ENCODE measurements at places on chromosomes 3 and 15.
A peak's percentile ranks its signal among the peaks of the same experiment; 100 is the strongest.

DNA sequence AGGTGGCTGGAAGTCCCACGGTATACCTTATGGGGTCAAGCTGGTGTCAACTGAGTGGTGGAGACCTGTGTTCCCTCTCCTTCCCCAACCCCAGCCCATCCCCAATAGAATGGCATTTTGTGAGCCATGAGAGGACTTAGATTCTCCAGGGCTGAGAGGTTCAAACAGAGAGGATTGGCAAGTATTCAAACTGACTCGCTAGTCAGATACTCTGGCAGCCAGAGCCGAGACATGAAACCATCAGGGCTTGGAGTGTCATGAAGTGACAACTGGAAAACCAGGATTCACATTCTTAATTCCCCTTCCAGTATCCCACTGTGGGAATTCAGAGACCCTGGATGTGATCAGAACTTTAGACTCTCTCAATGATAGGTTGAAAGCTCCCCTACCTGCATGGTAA is 159.4 kb upstream of the SNTN start:
- DNase-seq, result no peak

- DNase-seq, result peak; percentile 82
Measured at GRCh38 chr15:34366271-34367065, 528 bp downstream of the LPCAT4 start.

- peak; percentile 45 for DNase-seq
Measured at GRCh38 chr15:61668444-61668843, 391.8 kb downstream of the VPS13C start.

GRCh38 chr15:80942266-80942665 is 47.4 kb downstream of the MESD start:
- DNase-seq, result no peak

GRCh38 chr3:10322352-10322710 is 1.4 kb upstream of the SEC13 start:
- peak; percentile 72 for DNase-seq

GRCh38 chr3:187669675-187670504 is at the start of gene SST:
SST (minus strand) TSS chr3:187670394; CDS start chr3:187670291, 103 bp downstream.
- peak; percentile 62 for DNase-seq
